Kidney epithelial cell (primary cell): ENCODE measurements at places on chromosomes 11 and 22.

DNA sequence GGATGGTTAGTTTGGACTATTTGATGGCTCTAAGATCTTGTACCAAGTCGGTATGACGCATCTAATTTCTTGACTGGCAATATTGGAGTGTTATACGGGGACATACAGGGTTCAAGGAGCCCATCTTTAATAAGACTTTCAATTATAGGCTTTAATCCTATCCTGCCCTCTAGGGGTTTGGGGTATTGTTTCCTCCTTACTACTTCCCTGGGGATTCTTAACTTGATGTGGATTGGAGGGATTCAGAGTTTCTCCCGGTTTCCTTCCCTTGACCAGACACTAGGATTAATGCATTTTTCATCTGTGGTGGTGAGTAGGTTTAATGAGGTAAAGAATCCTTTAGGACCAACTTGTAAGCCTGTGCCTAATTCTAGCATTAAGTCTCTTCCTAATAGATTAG lies 18.8 kb downstream of the CYP2D6 start:
- no peak for DNase-seq

DNA sequence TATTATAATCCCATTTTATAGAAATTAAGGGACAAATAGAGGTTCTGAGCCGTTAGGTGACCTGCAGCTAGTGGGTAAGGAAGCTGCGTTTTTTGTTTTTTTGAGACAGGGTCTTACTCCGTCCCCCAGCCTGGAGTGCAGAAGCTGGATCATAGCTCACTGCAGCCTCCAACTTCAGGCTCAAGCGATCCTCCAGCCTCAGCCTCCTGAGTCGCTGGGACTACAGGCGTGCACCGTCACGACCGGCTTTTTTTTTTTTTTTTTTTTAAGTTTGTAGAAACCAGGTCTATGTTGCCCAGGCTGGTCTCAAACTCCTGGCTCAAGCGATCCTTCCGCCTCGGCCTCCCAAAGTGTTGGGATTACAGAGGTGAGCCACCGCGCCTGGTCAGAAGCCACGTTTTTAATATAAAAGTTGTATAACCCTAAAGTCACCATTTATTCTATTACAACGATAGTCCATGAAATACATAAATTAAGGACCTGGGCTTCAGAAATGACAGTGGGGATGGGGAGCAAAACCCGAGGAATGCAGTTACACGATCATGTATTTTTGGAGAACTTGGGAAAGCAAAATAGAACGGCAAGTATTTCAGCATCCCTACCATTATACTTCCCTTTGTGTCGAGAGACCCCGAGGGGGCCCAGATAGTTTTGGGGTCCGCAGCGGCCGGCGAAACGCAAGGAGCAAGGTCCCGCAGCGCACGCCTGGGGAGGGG lies 638 bp downstream of the SAAL1 start:
- DNase-seq, result no peak

- no peak for DNase-seq
These were observed 32.4 kb downstream of the SPECC1L start for GRCh38 chr22:24303007-24303406.

- DNase-seq, result no peak
These were observed 330.0 kb downstream of the TENM4 start for GRCh38 chr11:79110796-79111195.

- no peak for DNase-seq
These were observed 211.4 kb upstream of the SORL1-AS1 start for GRCh38 chr11:121664144-121664543.

DNA sequence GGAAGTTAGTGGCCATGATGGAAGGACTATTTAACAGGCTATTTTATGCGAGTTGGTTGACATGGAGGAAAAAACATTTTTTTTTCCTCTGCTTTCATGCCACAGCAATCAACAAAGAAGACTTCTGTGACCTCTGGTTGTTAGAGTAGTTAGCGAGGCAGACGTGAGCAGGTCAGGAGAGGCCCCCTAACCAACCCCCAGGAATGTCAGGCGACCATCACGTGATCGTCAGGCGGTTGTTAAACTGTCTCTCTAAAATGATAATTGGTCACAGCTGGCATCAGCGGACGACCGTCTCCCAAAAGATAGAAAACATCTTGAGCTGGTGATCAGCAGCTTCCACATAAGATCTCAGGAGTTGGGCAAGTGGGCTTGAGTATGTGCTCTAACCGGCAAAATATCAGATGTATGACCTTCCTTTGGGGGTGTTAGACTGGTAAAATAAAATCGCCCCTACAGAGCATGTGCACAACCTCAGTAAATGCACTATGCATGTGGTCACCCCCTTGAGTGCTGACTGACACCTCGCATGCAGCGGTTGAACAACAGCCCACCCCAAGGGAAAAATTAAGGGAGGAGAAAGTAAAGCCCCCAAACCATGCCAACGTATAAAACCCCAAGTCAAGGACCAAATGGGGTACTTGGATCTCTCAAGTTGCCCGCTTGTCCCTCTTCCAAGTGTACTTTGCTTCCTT lies 20.9 kb upstream of the NARS2 start:
- DNase-seq, result no peak

GRCh38 chr11:103453915-103454709 lies 344.9 kb downstream of the DYNC2H1 start:
- no peak for DNase-seq

DNA sequence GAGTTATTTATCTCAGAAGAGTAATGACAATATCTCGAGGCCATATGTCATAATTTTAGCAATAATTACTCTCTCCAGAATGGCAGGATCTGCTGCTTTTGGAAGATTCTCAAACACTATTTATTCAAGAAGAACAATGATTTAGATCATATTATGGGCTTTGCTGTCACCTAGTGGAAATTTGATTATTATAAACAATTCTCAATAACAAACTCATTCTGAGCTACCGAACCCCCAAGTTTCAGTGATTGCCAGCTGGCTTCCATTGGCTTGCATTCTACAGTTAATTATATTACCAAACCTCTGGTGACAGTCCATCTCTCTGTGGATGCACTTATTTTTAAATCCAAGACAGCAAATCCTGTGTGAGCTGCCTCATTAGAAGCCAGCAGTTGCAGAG lies 27.9 kb upstream of the SLC36A4 start:
- no peak for DNase-seq

GRCh38 chr11:76455931-76456330 lies 11.1 kb downstream of the EMSY start:
- DNase-seq, result no peak

DNA sequence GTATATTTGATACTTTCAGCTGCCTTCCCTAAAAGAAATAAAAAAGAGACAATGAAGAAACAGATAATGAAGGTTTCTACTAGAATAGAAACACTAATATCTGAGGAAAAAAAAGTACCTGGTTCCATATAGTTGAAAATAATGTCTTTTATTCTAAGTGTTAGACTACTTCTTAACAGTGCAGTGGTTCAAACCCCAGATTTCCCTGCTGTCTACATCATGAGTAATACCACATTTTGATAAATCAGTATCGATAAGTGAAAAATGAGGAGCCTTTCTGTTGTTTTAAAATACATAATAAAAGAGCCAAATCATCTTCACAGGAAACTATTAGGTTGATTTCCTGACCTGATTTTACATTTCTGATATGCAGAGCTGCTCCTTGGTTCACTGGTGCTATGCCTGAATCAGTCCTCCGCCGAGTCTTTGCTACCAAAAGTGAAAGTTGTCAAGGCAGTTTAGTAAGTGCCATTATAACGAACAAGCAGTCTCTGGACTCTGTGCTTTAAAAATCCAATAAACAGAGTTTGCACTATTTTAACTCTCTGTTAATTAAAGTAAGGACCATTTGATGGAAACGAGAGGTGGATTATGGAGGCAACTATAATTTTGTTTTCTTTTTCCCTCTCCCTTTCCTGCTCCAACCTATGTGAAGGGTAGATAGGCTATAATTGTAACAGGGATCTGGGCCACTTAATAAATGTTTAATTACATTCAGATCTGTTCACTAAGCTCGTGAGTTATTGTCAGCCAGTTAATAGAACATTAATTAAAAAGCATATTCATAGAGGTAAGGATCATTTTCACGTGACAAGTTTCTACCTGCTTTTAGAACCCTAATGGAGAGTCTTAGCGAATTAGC lies 724.5 kb upstream of the RAG2 start:
- DNase-seq, result no peak

GRCh38 chr11:76765863-76766350 lies 17.2 kb upstream of the TSKU start:
- no peak for DNase-seq

DNA sequence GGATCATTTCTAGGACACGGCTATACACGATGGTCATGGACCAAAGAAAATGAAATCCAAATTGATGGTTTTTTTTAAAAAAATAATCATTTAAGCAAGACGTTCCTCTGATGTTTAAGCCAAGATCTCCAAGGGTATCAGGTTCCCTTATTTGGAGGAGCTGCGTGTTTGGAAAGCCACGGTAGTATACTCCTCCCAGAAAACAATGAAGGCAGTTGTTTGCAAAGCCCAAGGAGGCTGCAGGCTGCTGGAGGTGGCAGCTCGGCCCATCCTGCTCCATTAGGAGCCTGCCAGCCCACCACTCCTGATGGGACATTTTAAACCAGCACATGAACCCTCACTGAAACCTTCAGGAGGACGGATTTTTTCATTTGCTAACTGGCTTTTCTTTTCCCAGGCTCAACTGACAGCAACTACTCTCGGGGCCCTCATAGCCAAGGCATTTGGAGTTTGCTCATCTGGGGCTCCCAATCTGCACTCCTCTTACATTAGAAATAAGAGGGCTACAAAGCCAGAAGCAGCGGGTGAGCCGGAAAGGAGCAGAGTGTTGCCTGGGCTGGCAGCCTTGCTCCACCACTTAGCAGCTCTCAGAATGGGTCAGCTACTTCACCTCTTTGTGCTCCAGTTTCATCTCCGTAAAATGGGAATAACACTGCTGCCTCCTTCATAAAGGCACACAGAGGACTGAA lies 58.4 kb downstream of the ABTB2 start:
- DNase-seq, result no peak

DNA sequence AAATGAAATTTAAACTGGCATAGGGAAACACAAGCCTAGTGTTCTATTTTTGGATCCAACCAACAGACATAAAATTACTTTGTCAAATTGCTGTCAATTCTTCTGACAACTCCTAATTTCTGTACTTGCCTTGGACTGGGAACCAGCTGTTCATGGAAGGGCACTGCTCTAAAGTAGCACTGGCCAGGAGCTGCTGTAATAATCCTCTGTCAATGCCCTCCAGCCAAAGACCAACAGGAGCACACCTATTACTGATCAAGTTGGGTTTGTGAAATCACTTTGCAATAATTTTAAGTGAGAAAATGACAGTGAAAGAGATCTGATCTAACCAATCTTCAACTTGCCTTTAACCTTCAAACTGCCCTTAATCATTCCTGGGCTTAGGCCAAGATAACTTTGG lies 18.9 kb upstream of the TMEM123 start:
- no peak for DNase-seq

DNA sequence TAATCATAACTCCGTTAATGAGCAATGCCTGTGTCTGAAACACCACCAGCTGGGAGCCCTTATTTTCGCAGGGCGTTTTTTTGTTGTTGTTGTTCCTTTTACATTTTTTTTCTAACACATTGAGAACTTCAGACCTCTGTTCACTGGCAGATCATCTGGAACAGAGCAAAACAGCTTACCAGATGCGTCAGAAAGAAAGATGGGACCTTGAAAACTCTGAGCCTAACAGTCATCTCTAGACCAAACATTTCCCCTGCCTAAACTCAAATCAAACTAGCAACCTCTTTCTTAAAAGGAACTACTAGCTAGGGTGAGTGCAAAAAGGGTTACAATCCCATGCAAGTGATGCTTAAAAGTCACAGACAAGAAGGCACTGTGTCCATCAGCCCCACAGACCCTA lies 93.2 kb downstream of the PLEKHA7 start:
- no peak for DNase-seq

GRCh38 chr11:101931692-101932091 lies 15.4 kb upstream of the ANGPTL5 start:
- no peak for DNase-seq

- peak; percentile 88 for DNase-seq
These were observed 13.5 kb downstream of the TXN2 start for GRCh38 chr22:36467946-36468345.

- no peak for DNase-seq
These were observed 7.9 kb upstream of the FLRT1 start for GRCh38 chr11:64027651-64028397.

GRCh38 chr11:103109818-103110388 lies 677 bp downstream of the DYNC2H1 start:
- DNase-seq, result no peak

- no peak for DNase-seq
These were observed 76.2 kb downstream of the SLC1A2 start for GRCh38 chr11:35343033-35343598.

DNA sequence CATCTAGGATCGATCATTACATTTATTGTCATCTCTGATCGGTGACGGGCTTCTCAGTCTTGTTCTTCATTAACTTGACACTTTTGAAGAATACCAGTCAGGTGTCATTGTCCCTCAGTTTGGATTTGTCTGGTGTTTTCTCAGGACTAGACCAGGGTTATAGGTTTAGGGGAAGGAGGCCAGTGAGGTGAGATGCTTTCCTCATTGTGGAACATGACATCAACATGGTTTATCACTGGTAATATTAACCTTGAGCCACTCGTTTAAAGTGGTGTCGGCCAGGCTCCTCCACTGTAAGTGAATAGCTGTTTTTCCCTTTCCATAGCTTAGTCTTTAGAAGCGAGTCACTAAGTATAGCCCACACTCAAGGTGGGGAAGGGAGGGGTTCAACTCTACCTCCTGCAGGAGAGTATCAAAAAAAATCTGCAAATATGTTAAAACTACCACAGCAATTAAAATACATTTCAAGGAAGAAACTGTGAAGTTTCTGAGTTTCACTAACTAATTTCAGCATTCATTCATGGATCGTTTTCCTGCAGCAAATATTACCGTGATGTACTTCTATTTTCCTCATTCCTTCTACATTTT lies 42.0 kb downstream of the KCNQ1OT1 start:
- no peak for DNase-seq

DNA sequence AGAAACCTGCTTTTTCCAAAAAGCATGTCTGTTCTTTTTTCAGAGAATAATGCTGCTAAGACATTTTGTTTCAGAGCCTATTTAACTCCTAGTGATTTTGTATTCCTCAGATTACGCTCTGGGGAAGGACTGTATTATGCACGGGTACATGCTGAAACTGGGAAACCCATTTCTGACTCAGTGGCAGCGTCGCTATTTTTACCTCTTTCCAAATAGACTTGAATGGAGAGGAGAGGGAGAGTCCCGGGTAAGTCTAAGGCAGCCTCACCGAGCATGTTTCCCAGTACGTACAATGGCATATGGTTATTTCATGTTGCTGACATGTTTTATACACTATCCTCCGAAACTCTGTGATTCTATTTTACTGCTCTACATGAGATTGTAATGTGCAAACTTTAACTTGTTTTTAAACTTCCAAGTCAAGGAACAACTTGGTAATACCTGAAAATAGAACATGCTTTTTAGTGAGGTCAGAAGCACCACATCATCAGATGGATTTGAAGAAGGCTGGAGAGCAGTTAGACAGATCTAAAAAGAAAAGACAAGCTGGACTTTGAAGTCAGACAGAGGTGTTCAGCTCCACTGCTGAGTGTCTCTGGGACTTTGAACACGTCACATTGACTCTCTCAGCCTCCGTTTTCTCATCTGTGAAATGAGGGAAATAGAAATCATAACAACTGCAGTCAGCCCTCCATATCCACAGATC lies 23.7 kb upstream of the MYO18B start:
- no peak for DNase-seq

- peak; percentile 44 for DNase-seq
These were observed 327.6 kb upstream of the PLET1 start for GRCh38 chr11:112588252-112588694.

- DNase-seq, result no peak
These were observed 51.5 kb downstream of the ALG9 start for GRCh38 chr11:111819829-111820237.
